ENCODE measurements at places on chromosomes 2 and 18.

GRCh38 chr18:9787036-9787435 is 78.9 kb downstream of the RAB31 start:
- no peak for DNase-seq

DNA sequence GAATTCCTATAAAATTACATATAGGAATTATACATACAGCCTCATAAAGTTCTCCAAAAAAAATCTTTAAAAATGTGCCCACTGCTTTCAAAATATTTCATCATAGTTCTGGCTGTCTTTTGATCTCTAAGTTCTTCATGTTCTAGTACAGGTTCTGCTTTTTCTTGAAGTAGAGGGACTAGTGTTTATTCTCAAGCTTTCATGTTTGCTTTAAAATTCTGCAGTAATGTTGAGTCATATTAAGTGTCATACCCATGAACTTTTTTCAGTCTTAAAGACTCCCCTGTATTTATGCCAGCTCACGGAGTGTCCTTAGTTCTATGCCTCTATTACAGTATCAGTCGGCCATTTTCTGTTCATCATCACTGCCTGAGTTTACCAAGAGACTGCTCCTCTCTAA is 54.8 kb upstream of the CCDC141 start:
- DNase-seq = no peak

- peak; percentile 18 for DNase-seq
Measured at GRCh38 chr2:10832203-10832936, 19.8 kb upstream of the PDIA6 start.

- DNase-seq = no peak
Measured at GRCh38 chr2:207334624-207335371, 169.1 kb upstream of the KLF7 start.

DNA sequence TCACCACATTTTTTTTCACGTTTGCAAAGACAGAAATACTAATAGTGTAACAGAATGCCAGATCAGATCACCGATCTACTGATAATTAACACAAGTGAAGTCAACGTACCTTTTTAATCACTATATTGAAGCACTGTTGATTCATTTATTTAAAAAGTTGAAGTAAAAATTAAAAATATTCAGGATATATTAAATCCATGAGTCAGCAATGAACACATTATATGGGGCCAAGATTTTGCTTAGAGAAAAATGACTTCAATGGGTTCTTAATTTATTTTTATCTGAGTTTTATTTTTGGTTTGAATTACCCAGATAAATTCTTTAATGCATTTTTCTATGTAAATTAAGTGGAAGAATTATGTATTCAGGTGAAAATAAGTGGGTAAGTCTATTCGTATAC is 14.2 kb downstream of the SPHKAP start:
- DNase-seq = no peak

DNA sequence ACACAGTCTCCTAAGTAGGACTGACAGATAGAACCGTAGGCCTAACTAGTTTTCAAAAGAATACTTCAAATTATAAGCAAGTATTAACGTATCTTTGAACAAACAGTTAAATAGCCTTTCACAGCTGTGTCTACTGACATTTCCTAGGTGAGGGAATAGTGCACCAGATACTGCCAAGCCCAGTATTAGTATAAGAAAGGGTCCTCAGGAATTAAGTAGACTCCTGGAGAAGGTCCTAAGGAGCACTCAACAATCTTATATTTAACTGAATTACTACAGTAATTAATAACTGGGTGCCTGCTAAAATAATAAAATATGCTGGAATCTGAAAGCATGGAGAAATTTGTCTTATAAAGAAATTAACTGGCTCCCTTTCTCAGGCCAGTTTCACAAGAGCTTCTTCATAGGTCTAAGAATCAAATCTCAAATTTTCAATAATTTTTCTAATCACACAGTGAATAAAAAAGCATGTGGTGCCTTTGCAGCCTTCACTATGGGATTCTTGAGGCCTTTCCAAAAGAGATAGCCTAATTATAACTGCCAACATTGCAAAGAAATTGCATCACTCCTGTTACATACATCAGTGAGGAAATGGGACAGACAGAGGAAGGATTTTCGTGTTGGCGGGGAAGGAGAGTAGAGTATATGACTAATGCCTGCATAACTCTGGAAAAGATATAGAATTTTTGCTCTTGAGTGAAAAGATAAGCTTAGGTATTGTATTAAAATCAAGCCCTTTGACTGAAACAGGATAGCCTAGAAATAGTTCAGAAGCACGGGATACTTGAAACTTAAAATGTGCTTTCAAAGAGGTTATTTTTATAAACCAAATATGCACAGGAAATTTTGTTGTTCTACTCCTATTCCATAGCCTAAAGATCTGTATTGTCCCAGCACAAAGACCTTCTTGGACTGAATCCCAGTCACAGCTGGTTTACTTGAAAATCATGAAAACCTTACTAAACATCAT is 228.6 kb upstream of the STK17B start:
- no peak for DNase-seq

DNA sequence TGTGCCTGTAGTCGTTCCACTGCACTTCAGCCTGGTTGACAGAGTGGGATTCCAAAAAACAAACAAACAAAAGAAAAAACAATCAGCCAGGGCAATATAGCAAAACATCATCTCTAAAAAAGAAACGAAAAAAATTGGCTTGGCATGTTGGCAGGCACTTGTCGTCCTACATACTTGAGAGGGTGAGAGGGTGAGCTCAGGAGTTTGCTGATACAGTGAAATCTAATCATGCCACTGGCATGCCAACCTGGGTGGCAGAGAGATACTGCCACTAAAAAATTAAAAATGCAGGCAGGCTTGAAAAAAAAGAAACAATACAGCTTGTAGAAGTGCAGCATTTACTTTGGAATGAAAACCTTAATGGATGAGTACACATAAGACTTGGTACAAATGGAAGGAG is 282.9 kb upstream of the RGPD4 start:
- no peak for DNase-seq

DNA sequence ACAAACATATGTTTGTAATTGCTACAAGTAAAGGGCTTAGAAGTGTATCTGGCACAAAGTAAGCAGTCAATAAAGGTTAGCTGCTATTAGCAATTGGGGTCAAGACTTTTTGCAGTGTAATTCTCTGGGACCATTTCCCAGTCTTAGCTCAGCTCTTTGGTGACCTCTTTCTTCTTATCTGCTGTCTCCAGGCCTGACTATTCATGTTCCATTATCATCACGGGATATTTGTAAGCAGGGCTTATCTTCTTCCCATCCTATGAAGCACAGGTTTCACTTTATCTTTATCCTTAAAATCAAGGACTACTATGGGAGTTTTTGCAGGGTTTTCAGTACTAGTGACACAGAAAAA is 131.7 kb downstream of the DOCK10 start:
- no peak for DNase-seq

Measured in activated gamma-delta T cell (primary cell).